ENCODE measurements at places on chromosomes 6 and 20.

DNA sequence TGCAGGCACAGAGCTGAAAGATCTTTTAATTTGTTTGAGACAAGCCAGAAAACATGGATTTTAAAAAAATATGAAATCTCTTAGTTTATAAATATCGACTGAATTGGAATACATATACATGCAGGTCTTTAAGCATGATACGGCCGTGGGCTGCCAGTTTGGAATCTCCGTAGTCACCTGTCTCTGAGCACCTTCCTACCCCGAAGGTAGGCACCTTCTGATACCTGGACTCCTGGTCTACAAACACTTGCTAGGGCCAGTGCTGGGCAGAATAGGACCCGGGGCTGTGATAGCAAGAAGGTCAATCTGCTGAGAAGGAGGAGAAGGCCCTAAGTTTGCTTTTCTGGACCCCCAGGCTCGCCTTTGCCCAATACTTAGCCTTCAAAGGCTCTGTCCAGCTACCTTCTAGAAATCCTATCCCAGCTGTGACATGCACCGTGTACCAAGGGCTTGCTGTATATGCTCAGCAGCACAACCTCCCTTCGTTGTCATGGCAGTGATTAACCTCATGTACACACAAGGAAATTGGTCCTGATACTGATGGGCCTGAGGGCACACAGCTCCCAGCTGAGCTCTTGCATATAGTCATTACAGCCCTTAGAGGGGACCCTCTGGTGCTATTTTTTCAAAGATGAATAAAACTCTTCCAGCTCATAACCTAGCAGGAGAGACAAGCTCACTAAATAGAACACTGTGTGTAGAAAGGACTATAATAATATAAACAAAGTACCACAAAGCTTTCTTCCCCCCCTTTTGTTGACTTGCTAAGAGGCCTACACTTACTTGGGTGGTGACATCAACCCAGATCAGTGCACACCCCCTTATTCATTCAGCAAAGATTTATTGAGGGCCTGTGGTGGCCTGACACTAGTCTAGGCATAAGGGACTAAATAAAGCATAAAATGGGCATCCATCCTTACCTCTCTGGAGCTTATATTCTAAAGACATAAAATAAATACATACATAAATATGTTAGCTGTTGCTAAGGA, 17.7 kb downstream of the SNPH start:
- DNase-seq: no peak

DNA sequence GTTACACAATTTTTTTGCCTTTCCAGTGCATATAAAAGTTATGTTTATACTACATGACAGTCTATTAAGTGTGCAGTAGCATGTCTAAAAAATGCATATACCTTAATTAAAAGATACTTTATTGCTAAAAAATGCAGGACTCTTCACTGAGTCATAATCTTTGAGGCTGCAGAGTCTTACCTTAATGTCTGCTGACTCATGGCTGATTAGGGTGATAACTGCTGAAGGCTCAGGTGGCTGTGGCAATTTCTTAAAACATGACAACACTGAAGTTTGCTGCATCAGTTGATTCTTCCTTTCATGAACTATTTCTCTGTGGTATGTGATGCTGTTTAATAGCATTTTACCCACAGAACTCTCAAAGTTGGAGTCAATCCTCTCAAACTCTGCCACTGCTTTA, 19.1 kb downstream of the ZSCAN23 start:
- DNase-seq: no peak

DNA sequence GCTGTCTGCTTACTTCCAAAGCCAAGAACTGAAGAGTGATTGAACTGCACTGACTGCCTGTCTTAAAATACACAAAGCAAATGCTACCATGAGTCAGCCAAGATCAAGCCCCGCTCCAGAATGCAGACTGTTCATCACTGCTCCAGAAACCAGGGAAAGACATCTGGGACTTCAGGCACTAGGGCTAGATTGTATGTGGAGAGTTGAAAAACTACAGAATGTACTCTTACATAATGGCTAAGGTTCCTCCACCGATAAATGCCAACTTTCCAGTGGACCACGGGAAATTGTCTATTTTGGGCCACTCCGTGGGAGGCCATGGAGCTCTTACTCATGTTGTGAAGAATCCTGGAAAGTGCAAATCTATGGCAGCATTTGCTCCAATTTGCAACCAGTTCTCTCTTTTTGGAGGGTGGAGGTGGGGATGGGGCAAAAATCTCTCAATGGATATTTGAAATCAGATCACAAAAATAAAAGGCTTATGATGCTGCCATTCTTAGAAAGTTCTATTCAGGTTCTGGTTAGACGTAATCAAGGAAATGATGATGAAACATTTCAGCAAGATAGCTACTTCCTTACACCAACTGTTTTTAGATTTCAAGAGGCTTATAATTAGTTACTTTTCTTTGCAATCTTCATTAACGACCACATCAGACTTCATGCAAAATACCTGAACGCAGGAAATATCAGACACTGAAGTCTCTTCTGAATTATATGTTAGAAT, 11.8 kb upstream of the CAP2 start:
- DNase-seq: no peak

DNA sequence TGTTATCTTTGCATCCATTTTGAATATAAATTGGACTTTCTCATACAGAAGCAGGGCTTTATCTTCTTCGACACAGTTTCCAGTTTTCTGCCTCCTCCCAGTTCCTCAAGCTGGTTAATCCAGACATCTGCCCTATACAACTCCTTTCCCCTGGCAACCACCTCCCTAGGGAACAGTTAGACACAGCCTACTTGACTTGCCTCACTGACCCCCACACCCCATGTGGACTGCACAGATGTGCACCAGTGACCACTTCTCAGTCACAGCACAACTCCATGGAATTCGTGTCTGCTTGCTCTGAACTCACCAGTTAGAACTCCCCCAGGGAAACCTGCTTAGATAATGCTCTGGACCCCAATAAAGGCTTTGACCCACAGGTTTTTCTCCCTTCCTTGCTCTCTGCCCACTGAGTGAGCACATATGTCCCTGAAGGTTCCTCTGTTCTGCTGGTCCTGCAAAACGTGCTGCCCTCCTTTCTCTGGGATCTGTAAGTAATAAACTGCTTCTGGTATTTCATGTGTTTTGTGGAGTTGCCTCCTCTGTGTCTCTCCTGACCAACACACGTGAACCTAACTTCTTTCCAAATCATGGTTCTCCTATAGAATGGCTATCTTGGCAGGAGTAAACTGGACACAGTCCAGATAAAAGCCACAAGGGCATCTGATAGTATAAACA, 351.2 kb downstream of the CD83 start:
- DNase-seq: no peak

DNA sequence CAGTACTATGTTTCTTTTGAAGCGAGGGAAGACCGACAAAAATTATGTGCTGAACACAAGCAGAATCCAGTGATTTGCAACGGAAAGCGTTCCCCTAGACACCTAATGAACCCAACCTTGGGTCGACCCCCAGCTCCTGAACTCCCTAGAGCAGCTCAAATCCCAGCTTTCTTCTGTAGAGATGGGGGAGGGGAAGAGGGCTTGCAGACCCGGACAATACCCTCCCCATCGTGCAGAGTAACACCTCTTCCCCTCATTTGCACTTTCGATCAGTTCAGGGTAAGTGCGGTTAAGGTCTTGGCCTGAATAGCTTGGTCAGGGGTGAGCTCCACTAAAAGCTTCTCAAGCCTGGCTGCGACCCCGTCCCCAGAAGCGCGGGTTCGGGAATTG, 404 bp downstream of the CEP162 start:
- DNase-seq: peak; percentile 2

DNA sequence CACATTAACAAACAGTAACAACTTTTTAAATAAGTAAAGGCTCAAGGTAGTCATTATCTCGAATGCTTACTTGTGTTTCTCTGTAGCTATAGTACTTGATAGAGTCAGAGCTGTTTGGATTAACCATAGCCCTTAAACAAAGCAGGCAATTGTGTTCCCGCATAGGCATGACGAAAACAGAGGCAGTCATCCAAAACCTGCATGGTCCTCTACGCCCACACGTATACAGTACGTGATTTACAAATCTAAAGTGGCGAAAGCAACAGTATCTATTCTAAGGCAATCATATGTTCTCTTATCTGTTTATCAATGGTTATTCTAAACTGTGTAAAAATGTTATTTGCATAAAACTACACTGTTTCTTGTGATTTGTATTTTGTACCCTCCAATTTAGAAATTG, 31.8 kb downstream of the HFE start:
- no peak for DNase-seq

GRCh38 chr20:4828830-4829513, 107.3 kb downstream of the PRND start:
- DNase-seq: no peak

DNA sequence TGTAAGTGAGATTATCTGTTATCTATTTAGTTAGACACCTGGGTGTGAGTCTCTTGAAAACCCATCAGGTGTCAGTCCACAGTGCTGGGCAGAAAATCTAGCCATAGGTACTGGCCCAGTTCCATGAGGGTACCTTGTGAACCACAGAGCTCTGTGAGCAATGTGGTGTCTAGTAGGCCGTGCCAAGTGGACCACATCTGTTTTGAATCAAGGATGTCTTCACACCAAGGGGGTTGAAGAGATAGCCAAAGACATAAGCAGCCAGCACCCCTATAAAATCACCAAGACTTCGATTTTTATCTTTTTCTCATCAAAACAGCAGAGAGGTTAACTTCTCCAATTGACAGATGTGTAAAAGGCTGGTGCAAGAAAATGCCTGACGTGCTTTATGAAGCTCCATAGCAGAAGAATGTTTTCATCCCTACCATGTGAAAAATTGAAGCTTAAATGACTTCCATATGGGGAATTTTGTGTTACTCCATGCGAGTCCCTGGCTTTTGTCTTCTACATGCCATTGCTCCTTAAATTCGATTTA, 368.7 kb downstream of the HAO1 start:
- DNase-seq: no peak

- DNase-seq: no peak
These were observed 352.5 kb downstream of the MAFB start for GRCh38 chr20:40336533-40336932.

DNA sequence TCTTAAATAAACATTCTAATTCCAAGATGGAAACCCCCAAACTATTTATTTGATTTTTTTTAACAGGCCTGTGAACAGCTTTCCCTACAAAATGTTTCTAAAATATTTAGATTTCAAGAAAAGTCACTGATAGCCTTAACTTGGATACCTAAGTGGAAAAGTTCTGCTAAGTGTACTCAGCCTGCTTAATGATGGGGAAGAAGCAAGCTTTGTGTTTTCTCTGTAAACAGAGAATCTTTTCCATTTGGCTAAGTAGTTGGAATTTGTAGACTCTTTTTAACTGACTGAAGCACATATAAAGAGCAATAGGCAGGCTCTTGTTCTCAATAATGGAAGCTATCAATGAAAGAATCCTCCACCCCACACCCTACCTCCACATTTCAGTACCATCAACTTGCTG, 108.2 kb downstream of the KIF6 start:
- DNase-seq: no peak

GRCh38 chr6:25278261-25278913, 787 bp upstream of the CARMIL1 start:
- DNase-seq: no peak

DNA sequence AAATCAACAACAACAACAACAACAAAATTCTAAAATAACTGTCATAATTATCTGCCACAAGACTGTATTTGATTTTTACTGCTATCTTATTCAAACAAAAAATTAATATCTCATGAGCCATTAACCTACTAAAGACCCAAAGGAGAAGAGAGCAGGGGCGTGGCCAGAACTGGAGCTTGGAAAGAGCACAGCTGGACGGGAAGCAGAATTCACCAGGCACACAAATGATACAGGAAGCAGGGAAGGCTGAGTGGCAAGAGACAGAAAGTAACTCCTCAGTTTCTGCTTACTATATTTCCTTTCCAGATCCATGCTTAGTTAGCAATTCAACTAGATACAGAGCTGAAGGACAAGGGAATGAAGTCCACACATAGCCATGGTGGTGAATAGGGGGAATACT, 54.4 kb downstream of the FKBP5 start:
- DNase-seq: no peak

GRCh38 chr6:116812051-116812650, 16.7 kb downstream of the GPRC6A start:
- DNase-seq: no peak

DNA sequence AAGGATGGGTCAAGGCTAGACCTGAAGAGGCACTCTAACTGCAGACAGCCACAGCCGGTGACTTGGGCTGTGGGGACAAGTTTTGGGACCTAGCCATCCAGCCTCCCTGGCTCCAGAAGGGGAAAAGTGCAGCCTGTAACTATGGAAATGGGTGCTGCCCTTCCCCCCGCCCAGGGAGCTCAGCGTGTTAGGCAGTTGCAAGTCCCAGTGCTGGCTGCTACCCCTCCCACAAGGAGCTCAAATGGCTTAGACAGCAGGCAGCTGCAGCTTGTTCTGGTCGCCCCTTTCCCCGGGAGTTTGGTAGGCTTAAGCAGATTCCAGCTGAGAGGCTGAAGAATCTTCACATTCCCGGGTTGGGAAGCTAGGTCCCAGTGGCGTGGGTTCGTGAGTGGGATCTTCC, 162.6 kb downstream of the FAM83B start:
- no peak for DNase-seq

DNA sequence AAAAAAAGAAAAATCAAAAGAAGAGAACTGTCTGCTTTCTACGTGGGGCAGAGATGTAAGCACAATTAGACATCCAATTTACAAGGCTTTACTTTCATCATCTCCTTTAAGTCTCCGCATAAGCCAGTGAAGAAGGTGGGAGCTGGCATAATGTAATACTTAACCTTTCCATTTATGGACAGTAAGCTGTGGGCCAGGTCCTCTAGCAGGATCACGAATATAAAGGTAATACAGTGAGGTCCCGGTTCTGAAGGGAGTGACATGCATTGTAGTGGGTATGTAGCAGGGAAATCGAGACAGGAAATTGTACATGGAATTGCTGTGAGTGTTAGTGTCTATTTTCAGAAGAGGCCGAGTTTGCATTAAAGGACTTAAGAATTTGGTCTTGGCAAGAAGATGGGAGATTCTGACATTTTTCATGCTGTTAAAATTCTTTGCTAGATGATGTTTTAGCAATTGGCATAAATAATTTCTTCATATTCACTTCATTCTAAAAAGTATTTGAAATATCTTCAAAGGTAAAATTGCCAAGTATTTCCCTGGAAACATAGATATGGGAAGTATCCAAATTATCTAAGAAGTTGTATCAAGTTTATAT, 20.4 kb upstream of the POPDC3 start:
- DNase-seq: no peak

DNA sequence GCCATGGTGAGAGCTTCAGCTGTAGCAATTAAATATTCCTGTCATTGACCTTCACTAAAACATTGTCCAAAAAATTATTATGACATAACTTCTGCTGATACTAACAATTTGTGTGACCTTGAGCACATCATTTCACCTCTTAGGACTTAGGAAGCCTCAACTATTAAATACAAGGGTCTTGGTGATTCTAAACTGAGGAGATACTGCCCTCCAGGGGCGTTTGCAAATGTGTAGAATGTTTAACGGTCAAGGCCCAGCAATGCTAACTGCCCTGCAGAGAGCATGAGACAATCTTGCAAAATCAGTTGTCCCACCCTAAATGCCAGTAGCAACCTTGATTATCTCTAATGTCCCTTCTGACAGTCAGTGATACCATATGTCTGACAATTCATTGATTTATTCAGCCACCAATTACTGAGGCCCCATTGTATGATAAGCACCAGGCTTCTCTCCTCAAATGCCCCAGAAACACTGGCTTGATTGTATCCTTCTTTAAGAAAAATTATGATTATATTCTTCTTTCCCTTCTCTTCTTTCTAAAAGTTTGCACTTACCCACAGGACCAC, 284.1 kb upstream of the PLN start:
- DNase-seq: peak; percentile 35

GRCh38 chr6:33944686-33945411, 141.0 kb upstream of the MLN start:
- DNase-seq: no peak

Measured in spinal cord (tissue), 10 donors.